ENCODE measurements at places on chromosomes 3 and 15. TPM values are rescaled to one million over a fixed set of nuclear protein-coding genes. Genes with fewer than 3 reads are reported as not detected.

Gene CLDN11
- total RNA-seq = 3.4 TPM

Gene MAP2K1
- 58.9 TPM for total RNA-seq

Gene TIMP4
- total RNA-seq = 0.08 TPM

Gene GOLGA6L7
- not detected for total RNA-seq

Gene PRR23A
- not detected for total RNA-seq

Gene LTF
- not detected for total RNA-seq

Gene ANKRD63
- not detected for total RNA-seq

Gene LYZL4
- total RNA-seq = not detected

Gene STAC
- 4.9 TPM for total RNA-seq

Gene SPTSSB
- total RNA-seq = 0.23 TPM

Gene ACKR4
- total RNA-seq = 0.19 TPM

Gene ARL8B
- total RNA-seq = 36.5 TPM

Gene ZKSCAN7
- total RNA-seq = 6.4 TPM

Gene RHCG
- total RNA-seq = 22.8 TPM

Gene ALPK3
- total RNA-seq = 0.08 TPM

Gene SLC24A5
- total RNA-seq = not detected

Gene RASGRF1
- total RNA-seq = not detected

Gene TUSC7
- not detected for total RNA-seq

Gene NPRL2
- 17.2 TPM for total RNA-seq

Gene PIGZ
- 1.1 TPM for total RNA-seq

Gene PPP2R3A
- total RNA-seq = 10.5 TPM

Gene CHRNA5
- 3.8 TPM for total RNA-seq

Gene FGD5
- total RNA-seq = not detected

Gene WDR72
- total RNA-seq = 0.19 TPM

Gene ADCY5
- 0.08 TPM for total RNA-seq

Gene FMN1
- total RNA-seq = 0.23 TPM

Gene CCR1
- total RNA-seq = not detected

Gene SMAD3
- total RNA-seq = 21.2 TPM

Gene ADGRG7
- not detected for total RNA-seq
